ENCODE measurements at places on chromosomes 5 and 9.

DNA sequence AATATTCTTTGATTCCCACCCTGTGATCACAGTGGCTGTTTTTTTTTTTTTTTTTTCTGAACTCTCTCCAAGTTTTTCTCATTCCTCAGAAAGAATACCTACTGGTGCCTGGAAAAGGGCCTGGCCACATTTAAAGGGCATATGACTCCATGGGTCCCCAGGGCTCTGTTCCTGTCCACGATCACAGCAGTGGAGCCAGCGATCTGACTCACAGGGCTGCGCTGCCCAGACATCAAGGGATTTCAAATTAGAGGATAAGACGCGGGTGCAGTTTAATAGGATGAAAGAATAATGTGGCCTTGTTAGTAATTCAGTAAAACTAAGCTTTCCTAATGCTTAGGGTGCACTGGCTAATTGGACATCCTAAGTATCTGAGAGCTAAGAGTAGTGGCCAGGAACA lies 175.1 kb upstream of the MSX2 start:
- no peak for DNase-seq

- no peak for DNase-seq
Measured at GRCh38 chr5:52300703-52301372, 486.9 kb upstream of the ITGA1 start.

- no peak for DNase-seq
Measured at GRCh38 chr5:55211184-55211874, 15.8 kb downstream of the MCIDAS start.

- no peak for DNase-seq
Measured at GRCh38 chr9:109319626-109320241, 1.1 kb downstream of the EPB41L4B start.

DNA sequence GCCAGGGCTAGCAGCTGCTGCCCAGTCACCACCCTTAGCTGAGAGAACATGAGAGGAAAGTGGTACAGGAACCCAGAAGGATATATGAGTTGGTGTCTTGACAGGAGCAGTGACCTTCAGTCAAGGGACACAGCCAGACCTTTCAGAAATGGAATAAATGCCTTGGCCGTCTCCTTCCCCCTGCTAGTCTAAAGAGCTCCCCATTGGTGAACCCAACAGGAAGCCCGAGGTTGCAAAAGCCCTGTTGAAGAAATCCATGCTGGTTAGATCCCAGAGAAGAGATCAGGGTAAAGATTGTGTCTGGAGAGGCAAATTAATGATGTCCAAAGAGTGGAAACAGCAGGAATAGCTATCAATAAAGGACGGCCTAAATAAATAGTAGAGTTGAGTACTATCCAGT lies 244.5 kb downstream of the NR3C1 start:
- no peak for DNase-seq

- peak; percentile 16 for DNase-seq
Measured at GRCh38 chr5:35247648-35248034, 17.4 kb upstream of the PRLR start.

DNA sequence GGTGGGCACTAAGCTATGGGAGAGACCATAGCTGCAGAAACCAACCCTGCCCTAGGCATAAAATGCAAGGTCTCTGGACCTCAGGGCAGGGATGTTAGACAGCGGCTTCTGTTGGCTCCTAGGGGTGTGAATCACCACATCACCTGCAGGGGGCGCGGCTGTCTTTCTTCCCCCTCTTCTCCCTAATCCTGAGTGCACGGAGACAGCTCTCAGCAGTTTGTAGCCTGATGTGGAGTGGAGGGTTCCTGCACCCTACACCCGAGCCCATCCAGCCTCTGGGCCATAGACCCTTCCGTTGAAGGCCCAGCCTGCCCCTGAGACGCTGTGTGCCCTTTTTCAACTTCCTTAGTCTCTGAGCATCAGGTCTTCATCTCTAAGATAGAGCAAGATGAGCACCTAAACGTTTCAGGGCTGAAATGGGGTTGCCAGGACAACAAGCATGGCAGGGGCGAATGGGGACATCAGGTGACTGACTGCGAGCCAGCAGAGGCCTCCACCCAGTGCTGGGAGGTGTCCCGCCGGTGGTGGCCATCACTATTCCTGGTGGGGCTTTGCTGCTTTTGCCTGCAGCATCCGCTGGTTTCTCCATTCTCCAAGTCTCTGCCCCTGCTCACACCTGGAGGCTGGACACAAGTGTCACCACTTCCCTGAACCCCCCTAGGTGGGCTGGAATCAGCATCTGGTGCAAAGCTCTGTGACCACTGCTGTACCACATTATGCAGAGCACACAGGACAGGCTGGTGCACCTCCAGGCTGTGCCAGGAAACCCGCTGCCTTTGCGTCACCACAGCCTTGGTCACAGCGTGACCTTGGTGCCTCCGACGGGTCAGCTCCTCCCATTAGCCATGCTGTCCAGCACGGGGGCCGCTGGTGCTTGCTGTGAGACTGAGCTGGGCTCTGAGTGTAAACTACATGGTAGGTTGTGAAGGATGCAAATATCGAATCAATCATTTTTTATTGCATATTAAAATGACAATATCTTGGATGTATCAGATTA lies 2.5 kb upstream of the SEC16A start:
- DNase-seq: no peak

DNA sequence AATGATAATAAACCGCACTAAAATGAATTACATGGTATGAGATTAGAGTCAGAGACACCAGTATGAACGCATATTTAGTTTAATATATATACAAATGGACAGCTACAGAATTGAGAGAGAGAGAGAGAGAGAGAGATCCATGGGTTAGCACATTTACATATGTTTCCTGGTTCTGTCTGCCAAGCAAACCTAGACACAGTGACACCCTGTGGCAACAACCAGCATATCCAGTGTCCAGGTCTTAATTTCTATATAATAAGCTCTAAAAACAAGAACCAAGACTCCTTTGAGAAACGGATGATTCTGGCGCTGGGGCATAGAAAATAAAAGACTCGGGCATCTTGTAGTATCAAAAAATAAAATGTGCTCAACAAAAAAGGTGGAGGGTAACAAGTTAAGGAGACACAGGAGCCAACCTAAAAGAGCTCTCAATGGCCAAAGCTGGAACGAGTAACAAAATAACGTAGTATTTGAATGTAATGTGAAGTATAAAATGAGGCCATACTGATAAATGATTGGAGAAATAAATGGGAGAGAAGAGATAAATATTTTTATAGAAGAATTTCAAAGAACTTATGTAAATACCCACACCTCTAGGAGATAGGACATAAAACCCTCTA lies 84.5 kb downstream of the RFX3 start:
- DNase-seq: no peak

GRCh38 chr9:89277043-89277442 lies 34.0 kb upstream of the CKS2 start:
- DNase-seq: no peak

- DNase-seq: no peak
Measured at GRCh38 chr5:111075520-111075919, 4.0 kb downstream of the TSLP start.

- DNase-seq: no peak
Measured at GRCh38 chr5:17217493-17218352, at the start of gene BASP1. TSS of gene BASP1 (plus strand) at chr5:17217631. CDS start at chr5:17275217, 57,586 bp downstream.

DNA sequence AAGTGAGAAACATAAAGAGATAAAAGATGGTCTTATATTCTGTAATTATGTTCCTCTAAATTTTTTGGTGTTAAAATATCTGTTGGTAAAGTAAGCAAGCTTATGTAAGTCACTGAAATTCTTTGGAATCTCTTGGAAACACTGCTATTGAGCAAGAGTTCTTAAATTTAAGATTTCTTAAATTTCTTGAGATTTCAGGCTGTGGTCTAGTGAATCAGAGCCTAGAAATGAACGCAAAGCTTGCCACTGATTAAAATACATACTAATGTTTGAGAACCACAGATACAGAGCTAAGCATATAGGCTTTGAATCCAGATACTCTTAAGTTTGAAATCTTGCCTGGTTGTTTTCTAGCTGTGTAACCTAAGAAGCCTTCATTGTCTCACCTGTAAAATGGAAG lies 133.4 kb downstream of the TRPM3 start:
- DNase-seq: no peak

GRCh38 chr9:27282269-27282668 lies 14.7 kb downstream of the EQTN start:
- DNase-seq: no peak

- no peak for DNase-seq
Measured at GRCh38 chr5:14112998-14113652, 30.0 kb upstream of the TRIO start.

- DNase-seq: no peak
Measured at GRCh38 chr5:56056875-56057274, 62.1 kb upstream of the IL6ST start.

DNA sequence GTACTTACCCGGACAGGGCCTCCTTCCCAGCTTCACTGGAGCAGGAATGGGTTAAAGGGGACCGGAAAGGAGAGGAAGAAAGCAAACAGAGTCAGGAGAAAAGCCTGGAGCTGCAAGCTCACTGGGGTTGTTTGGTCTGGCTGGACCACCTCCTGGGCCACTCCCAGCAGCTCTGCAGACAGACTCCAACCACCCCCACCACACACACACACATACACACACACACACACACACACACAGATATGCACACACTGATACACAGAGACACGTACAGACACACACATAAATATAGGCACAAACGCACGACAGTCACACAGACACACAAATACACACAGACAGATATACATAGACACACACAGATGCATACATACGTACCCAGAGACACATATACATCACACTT lies 34.9 kb upstream of the SYNPO start:
- DNase-seq: peak; percentile 18

GRCh38 chr5:103475629-103476240 lies 86.9 kb downstream of the NUDT12 start:
- no peak for DNase-seq

DNA sequence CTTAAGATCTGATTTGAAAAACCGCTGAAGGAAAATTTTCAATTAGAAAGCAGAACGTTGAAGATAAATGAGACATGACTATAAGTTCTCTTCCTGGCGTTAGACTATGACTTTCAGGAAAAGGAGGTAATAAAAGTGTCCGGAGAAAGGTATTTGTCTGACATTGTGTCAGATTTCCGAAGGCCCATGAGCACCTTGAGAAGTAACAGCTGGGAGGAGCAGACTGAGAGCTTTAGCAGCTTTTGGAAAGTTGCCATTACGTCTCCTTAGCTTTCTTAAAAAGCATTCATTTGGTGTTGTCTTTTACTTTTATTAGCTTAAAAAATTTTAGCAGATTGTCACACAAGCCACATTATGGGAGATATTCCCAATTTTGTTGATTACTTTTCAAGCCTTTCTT lies 363.5 kb downstream of the NDUFS4 start:
- DNase-seq: no peak

DNA sequence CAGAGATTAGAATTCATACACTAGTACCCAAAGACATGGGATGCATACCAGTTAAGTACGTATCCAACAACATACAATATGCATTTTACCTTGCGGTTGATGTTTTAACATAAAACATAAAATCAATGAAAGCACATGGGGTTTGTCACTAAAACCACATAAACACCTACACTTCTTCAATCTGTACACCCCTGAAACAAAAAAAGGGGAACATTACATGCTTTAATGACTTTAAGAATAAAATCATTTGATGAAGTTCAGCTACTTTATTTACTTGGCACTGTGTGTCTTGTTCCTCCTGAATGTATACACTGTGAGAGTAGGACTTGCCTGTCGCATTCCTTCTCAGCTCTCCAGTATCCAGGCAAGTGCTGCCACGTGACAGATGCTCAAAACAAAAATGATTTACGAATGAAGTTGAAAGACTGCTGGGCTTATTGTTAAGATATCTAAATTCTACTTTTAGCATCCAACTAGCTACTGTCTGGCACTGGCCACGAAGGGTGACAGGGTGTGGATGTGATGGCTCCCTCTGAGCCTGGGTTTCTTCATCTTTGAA lies 21.0 kb downstream of the TNFSF15 start:
- no peak for DNase-seq

DNA sequence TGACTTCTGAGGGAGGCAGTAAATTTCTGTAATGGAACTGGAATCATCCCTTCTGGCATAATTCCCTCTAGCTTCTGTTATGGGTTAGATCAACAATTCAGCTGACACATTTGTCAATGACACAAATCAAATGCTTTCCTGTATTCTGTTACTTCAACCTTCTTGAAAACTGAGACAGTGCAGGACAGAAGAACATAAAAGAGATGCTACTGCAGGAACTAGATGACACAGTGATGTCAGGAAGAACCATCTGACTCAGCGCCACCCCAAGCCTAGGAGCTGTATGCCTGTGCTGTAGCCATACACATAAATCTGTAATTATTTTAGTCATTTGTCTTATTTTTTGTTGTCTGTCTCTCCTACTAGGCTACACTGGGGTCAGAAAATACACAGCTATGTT lies 18.2 kb upstream of the CEP120 start:
- no peak for DNase-seq

DNA sequence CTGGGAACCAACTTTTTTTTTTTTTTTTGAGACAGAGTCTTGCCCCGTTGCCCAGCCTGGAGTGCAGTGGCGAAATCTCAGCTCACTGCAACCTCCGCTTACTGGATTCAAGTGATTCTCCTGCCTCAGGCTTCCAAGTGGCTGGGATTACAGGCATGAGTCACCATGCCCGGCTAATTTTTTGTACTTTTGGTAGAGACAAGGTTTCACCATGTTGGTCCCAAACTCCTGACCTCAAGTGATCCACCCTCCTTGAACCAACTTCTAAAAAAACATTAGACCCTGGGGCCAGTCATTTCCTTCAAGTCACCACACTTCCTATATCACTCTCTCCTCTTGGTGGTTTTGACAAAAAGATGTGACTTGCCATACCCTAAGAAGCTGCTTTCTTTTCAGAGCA lies 10.9 kb upstream of the SHROOM1 start:
- DNase-seq: no peak

DNA sequence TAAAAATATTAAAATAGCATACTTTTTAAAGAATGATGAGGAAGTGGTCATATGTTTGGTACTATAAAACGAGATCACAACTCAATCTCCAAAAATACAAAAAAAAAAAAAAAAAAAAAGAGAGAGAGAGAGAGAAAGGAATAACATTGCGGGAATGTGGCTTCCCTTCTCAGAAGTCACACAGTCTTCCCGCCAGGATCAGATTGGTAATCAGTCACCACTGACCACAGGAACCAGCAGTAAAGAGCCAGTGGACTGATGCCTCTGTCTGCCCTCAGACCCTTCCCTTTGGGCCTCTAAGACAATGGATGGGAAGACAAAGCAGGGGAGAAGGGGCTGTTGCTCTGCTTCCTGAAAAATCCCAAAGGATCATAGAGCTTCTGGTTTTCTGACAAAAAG lies 104.9 kb downstream of the KLHL3 start:
- no peak for DNase-seq
